Left lobe of liver (tissue), 2 donors: ENCODE measurements at places on chromosomes 2 and 18. TPM values are rescaled to one million over a fixed set of nuclear protein-coding genes. Genes with fewer than 3 reads are reported as not detected.

The ALK gene
- not detected for total RNA-seq

The CCDC178 gene
- not detected for total RNA-seq

The SLC4A3 gene
- 0.20 TPM for total RNA-seq

The ST6GAL2 gene
- 0.81 TPM for total RNA-seq

The UBXN4 gene
- 65.8 TPM for total RNA-seq

The EFHD1 gene
- 27.3 TPM for total RNA-seq

The SNED1 gene
- total RNA-seq: 34.9 TPM

The MREG gene
- total RNA-seq: 6.2 TPM

The SAG gene
- total RNA-seq: not detected

The GTF2A1L gene
- not detected for total RNA-seq

The LRATD1 gene
- total RNA-seq: 1.6 TPM

The ATRAID gene
- 31.8 TPM for total RNA-seq

The LYG1 gene
- 0.65 TPM for total RNA-seq

The CAVIN2 gene
- total RNA-seq: 8.6 TPM

The GREB1 gene
- total RNA-seq: 22.4 TPM

The RNF152 gene
- total RNA-seq: 102 TPM

The METTL4 gene
- total RNA-seq: 2.0 TPM

The STK11IP gene
- total RNA-seq: 7.7 TPM

The KCNE4 gene
- total RNA-seq: 1.2 TPM

The PER2 gene
- total RNA-seq: 8.0 TPM

The AGXT gene
- total RNA-seq: 1,805 TPM

The ARHGAP25 gene
- 4.7 TPM for total RNA-seq

The HOXD8 gene
- not detected for total RNA-seq

The CPLX4 gene
- total RNA-seq: not detected

The RAMP1 gene
- 10.0 TPM for total RNA-seq

The SERPINB12 gene
- total RNA-seq: not detected

The RTP5 gene
- not detected for total RNA-seq

The SP110 gene
- 6.0 TPM for total RNA-seq

The DNAJC5G gene
- total RNA-seq: not detected

The PTPRM gene
- 34.7 TPM for total RNA-seq

The PLEK gene
- total RNA-seq: 2.9 TPM

The MTCL1 gene
- total RNA-seq: 2.5 TPM

The ABHD1 gene
- 3.6 TPM for total RNA-seq

The SP140 gene
- 1.2 TPM for total RNA-seq
